ENCODE measurements at places on chromosomes 3 and 15.

GRCh38 chr15:68653801-68654200, 75.0 kb downstream of the CORO2B start:
- DNase-seq = no peak

- DNase-seq = no peak
Measured at GRCh38 chr3:56782906-56783305, 18.8 kb downstream of the ARHGEF3 start.

GRCh38 chr15:64092075-64092820, 1.4 kb downstream of the CIAO2A start:
- no peak for DNase-seq

DNA sequence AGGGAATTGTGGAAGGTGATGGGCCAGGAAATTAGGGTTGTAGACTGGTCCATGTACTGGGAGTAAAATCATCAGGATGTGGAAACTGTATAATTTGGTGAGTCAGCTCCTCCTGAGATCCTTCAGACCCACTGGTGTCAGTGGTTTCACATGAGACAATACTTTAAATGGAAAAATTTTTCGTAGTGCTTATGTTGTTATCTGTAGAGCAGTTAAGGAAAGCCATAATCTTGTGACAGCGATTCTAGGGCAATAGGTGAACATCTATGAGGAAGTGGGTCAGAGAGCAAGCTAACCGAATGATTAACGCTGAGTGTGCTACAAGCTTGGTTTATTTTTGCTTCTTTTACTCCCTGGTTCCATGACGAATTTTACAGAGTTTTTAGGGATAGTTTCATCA, 200.6 kb downstream of the CADM2 start:
- no peak for DNase-seq

DNA sequence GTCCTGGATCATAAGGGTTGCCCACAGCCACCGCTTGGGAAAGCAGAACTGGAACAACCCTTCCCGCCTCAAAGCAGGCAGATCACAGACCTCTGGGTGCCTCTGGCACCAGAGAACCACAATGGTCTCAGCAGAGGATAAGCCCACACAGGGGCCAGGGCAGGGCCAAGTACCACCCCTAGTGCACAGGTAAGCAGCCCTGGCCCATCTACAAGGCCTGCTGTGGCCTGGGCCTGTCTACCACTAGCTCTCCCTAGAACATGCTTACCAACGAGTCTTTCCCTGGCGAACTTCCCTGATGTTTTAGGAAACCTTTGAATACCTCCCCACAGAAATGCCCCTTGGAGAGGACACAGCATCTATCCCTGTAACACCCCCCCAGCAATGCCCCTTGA, 28.3 kb downstream of the TNK2 start:
- no peak for DNase-seq

Measured in T-cell (primary cell).